ENCODE measurements at places on chromosomes 3 and 15. TPM values are rescaled to one million over a fixed set of nuclear protein-coding genes. Genes with fewer than 3 reads are reported as not detected.

- no peak for DNase-seq
Observed at GRCh38 chr3:11251807-11252176, 20.4 kb upstream of the ATG7 start.

- DNase-seq: no peak
Observed at GRCh38 chr15:93213281-93213680, 124.3 kb upstream of the RGMA start.

- peak; percentile 36 for DNase-seq
Observed at GRCh38 chr3:146543461-146544001, 876 bp downstream of the PLSCR1 start.

GRCh38 chr3:108552267-108553159 lies 36.7 kb downstream of the CIP2A start:
- DNase-seq: no peak

DNA sequence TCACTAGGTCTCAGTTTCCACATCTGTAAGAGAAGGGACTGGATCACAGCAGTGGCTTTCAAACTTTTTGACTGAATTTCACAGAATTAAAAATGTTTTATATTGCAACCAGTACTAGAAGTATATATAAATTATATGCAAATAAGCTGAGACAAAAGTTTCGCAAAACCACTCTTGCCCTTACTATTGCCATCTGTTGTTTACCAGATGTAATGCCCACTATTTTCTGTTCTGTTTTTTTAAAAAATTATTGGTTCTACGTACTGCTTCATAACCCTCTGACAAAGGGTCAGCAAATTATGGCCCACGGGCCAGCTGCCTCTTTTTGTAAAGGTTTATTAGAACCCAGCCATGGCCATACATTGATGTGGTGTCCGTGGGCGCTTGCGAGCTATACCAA lies 44.8 kb downstream of the PDIA5 start:
- no peak for DNase-seq

DNA sequence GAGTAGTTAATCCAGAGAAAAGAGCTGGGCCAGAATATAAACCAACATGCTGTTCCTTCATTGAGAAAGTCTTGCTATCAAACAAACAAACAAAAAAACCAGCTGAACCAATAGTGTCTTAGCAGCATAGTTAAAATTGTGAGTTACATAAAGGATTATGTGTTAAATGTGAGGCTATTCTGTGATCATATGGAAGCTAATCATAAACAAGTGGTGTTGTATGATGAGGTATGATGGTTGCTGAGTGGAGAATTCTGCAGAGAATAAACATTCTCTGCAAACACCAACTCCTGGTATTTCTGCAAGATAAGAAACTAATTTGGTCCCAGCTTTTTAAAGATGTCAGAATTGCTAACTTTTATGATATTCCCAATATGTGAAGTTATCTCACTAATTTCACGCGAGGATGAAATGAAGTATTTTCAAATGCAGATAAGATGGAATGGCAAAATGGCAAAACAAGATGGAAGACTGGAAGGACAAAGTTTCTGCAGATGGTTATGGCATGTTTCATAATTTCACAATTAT lies 22.9 kb upstream of the SPESP1 start:
- DNase-seq: no peak

CYP1A2 gene
- polyA plus RNA-seq: 0.10 TPM

SLC2A2 gene
- polyA plus RNA-seq: 11.7 TPM

RBP2 gene
- 0.52 TPM for polyA plus RNA-seq

GOLGA6L7 gene
- 0.13 TPM for polyA plus RNA-seq

FETUB gene
- 0.65 TPM for polyA plus RNA-seq

SLC15A2 gene
- polyA plus RNA-seq: 15.1 TPM

CMTM7 gene
- polyA plus RNA-seq: 39.8 TPM

LRRIQ4 gene
- polyA plus RNA-seq: 0.18 TPM

Measured in left renal cortex interstitium (tissue), 4 donors.